ENCODE measurements at places on chromosomes 4 and X.

- peak; percentile 66 for DNase-seq
Measured at GRCh38 chrX:66110112-66110511, 53.9 kb upstream of the HEPH start.

- DNase-seq: no peak
Measured at GRCh38 chr4:2832309-2832980, 11.2 kb upstream of the ADD1 start.

- no peak for DNase-seq
Measured at GRCh38 chr4:185796176-185796575, 15.8 kb downstream of the SORBS2 start.

GRCh38 chr4:24515698-24516097 lies 68.7 kb downstream of the DHX15 start:
- DNase-seq: no peak

DNA sequence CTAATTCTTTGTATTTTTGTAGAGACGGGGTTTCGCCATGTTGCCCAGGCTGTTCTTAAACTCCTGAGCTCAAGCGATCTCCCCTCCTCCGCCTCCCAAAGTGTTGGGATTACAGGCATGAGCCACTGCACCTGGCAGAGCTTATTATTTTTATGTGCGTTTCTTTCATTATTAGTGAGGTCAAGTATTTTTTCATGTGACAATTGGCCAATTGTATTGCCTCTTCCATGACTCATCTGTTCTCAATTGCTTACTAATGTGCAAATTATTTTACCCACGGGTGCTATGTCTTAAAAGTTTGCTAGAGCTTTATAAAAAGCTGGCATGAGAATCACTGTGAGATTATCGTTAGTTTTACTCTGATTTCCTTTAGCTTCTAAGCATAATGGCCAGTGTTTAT lies 13.0 kb upstream of the ARX start:
- DNase-seq: no peak

GRCh38 chr4:56764775-56765174 lies 56.7 kb downstream of the SPINK2 start:
- DNase-seq: no peak

GRCh38 chrX:37779857-37780256 lies at the start of gene CYBB:
Gene CYBB (plus strand): TSS chrX:37780059. CDS start chrX:37780078, 19 bp downstream.
- DNase-seq: no peak

GRCh38 chrX:11908371-11908770 lies 150.3 kb downstream of the MSL3 start:
- peak; percentile 30 for DNase-seq

- no peak for DNase-seq
Measured at GRCh38 chr4:169305173-169305572, 34.4 kb upstream of the SH3RF1 start.

DNA sequence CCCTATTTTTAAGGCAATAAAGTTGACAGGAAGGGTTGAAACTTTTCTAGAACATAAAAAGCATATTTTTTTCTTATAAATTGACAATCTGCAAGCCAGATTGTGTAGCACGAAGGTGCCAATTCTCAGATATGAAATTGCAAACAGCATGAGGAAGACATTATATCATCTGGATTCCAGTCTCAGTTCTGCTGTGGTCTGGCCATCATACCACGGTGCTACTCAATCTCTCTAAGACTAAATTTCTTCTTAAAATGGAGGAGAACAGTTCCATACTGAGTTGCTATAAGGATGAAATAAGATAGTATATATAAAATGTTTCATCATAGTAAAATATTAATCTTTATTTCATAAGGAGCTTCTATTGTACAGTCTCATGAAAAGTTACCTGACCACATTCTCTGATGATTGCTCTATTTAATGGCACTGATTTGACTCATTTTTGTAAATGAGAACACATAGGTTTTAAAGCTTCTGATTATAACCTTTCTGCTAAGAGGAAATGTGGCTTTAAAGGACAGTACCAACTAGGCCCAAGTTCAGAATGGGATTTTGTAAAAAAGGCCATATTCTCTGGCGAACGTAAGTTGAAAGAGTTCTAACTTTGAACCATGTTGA lies 127.9 kb downstream of the SHROOM3 start:
- no peak for DNase-seq

- DNase-seq: no peak
Measured at GRCh38 chr4:173501592-173502150, 28.4 kb downstream of the HAND2 start.

- DNase-seq: peak; percentile 81
Measured at GRCh38 chr4:115272185-115272584, 158.8 kb upstream of the NDST4 start.

- DNase-seq: no peak
Measured at GRCh38 chrX:22126327-22126726, 94.2 kb downstream of the PHEX start.

GRCh38 chr4:140688711-140689598 lies 67.2 kb downstream of the TBC1D9 start:
- DNase-seq: no peak

DNA sequence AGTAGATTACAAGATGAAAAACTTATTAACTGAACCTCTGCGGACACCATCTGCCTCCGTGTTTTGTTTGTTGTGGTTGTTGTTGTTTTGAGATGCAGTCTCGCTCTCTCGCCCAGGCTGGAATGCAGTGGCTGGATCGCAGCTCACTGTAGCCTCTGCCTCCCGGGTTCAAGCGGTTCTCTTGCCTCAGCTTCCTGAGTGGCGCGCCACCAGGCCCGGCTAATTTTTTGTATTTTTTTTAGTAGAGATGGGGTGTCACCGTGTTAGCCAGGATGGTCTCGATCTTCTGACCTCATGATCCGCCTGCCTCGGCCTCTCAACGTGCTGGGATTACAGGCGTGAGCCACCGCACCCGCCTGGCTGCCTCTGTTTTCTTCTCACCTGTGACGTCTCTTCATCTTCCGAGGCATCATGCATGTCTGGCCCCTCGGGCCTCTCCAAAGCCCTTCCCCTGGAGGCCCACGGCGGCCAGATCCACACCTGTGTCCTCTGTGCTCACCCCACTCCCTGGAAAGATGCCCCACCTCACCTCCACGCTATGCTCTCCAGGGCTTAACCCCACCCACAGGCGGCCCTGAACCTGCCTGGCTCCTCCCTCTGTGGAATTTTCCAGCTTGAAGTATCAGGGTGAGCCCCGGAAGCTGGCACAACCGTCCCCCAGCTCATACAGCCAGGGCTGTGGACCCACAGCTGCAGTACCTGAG lies 77.0 kb upstream of the MXD4 start:
- DNase-seq: no peak

- DNase-seq: no peak
Measured at GRCh38 chr4:132502096-132502552, 647.0 kb upstream of the PCDH10 start.

DNA sequence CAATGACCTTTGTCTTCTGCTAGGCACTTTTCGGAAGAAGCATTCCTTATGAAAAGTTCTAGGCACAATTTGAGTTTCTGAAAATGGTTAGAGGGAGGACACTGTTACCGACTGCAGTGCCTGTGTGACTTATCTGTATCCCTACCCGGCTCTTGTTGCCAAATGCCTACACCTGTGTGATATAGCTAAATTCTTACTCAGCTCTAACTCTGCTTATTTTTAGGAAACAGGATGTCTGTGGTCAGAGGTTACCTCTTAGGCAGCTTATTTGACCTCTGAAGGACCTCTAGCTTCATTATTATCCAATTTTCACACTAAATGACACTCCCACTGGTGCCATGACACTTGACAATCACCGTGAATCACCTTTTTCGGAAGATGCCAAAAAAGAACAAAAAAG lies 561.1 kb upstream of the SMIM31 start:
- DNase-seq: no peak

GRCh38 chrX:49278081-49278480 lies 8.5 kb downstream of the PPP1R3F start:
- DNase-seq: no peak

DNA sequence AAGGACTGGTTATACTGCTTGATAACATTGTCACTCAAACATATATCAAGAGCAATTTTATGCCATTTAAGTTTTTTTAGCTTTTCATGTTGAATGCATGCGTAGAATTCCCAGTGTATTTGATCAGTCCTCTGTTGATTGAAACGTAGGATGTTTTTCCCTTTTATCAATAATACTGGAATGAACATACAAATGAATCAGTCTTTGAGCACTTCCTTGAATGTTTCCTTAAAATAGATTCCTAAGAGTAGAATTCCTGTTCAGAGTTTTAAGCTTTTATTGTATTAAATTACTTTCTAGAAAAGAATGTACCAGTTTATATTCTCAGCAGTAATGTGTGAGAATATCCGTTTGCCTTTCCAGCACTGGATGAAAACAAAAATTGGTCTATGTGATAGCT lies 37.8 kb downstream of the ADD1 start:
- no peak for DNase-seq

GRCh38 chr4:24923550-24923949 lies 10.7 kb upstream of the CCDC149 start:
- no peak for DNase-seq

GRCh38 chr4:151217326-151217725 lies 59.6 kb upstream of the PRSS48 start:
- DNase-seq: no peak

DNA sequence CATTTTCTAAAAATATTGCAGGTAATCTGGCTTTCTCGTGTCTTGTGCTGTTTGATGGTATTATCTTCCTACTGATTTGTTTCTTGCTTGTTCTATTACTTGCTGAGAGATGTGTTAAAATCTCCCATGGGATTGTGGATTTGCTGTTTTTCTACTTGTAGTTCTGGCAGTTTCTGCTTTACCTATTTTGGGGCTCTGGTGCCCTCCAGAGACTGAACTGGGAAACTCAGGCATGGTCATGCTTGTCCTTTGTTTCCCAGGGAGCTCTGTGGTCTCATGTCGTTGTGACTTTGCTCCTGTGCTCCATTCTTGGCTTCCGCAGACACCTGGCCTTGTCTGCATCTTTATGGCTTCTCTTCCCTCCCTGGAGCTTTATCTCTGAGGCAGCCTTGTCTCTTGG lies 39.5 kb downstream of the NSD2 start:
- DNase-seq: peak; percentile 60

GRCh38 chrX:25191403-25191802 lies 175.6 kb upstream of the ARX start:
- DNase-seq: no peak

DNA sequence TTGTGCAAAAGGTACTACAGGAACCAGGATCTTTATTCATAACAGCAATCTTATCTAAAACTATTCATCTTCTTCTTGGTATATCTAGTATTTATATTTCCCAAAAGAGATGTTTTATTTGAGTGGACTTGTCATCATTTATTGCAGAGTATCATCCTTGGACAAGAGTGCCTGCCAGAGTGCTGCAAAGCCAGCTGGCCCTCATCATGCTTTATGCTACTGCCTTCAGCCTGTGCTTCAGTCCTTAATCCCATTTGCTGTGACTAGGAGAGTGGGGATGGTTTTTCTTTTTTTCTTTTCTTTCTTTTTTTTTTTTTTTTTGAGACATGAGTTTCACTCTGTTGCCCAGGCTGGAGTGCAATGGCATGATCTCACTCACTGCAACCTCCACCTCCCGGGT lies 33.5 kb upstream of the ELF2 start:
- DNase-seq: no peak

- DNase-seq: no peak
Measured at GRCh38 chr4:177404986-177405385, 37.3 kb downstream of the AGA start.

- DNase-seq: no peak
Measured at GRCh38 chr4:47692691-47693090, 145.2 kb downstream of the CORIN start.

DNA sequence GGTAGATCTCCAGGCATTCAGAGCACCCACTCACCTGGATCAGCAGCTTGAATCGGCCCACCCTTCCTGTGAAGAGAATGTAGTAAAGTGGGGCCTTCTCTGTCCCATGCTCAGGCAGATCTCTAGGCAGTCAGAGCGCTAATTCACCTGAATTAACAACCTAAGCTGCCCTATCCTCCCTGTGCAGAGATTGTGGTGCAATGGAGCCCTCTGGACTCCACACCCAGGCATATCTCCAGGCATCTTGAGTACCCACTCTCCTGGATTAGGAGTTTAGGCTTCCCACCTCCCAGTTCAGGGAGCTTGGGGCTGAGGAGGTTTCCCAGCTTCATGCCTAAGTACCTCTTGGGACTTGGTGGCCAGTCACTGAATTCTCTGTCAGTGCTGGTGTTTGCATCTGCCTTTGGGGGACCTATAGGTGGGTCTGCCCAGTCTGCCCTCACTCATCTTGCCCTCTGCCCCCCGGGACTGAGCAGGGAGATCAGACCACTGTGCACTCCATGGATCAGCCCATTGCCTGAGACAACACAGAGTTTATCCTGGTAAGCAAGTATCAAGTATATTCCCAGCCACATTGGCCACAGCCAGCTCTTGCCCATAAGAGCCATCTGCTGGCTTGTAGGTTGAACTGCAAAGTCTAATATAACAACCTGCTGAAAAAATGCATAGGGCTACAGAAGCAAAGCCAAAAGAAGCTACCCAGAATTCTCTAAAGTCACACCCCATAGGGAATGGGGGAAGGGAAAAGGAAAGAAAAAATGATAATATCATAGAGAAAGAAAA lies 372.9 kb downstream of the KLHL13 start:
- DNase-seq: peak; percentile 3

DNA sequence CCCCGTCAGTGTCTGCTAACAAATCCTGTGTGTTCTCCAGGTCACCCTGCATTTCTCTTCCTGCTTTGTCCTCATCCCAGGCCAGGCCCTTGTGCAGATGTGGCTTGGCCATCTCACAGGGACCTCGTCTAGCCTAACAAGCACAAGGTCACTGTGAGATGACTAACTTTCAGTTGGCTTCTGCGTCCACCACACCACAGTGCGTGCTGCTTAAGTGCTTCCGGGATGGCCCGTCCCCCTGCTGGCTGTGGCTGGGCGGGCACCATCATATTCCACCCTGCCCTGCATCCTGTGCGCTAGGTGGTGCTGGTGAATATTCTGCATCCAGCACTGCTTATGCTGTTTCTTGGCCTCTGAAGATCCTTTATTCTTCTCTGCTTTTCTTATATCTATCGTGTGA lies 33.8 kb downstream of the RBBP7 start:
- DNase-seq: no peak

DNA sequence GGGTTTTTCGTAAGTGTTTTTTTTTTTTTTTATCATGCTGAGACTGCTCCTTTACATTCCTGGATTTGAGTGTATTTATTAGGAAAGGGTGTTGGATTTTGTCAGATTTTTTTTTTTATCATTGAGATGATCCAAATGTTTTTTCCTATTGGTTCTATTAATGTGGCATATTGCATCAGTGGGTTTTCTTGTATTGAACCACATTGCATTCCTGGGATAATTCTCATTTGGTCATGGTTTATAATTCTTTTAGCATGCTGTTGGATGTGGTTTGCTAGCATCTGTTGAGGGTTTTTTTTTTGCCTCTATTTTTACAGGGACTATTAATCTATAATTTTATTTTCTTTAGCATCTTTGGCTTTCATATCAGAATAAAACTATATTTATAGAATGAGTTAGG lies 28.8 kb downstream of the COL4A5 start:
- DNase-seq: no peak

GRCh38 chrX:104310657-104311254 lies 56.0 kb upstream of the ESX1 start:
- DNase-seq: no peak

Data from Kasumi-1 (cell line).